ENCODE measurements at places on chromosomes 4 and X.
A peak's percentile ranks its signal among the peaks of the same experiment; 100 is the strongest.

GRCh38 chrX:18877469-18877868 lies 106.4 kb downstream of the PHKA2 start:
- no peak for DNase-seq

GRCh38 chrX:38768079-38768478 lies 33.2 kb upstream of the MID1IP1 start:
- no peak for DNase-seq

- DNase-seq: no peak
Measured at GRCh38 chr4:161828061-161828460, 335.7 kb downstream of the FSTL5 start.

- DNase-seq: no peak
Measured at GRCh38 chr4:15945516-15945915, 7.0 kb upstream of the FGFBP1 start.

GRCh38 chr4:183099537-183100297 lies 660 bp downstream of the WWC2 start:
- peak; percentile 84 for DNase-seq

GRCh38 chr4:54484383-54484782 lies 173.4 kb upstream of the KIT start:
- no peak for DNase-seq

DNA sequence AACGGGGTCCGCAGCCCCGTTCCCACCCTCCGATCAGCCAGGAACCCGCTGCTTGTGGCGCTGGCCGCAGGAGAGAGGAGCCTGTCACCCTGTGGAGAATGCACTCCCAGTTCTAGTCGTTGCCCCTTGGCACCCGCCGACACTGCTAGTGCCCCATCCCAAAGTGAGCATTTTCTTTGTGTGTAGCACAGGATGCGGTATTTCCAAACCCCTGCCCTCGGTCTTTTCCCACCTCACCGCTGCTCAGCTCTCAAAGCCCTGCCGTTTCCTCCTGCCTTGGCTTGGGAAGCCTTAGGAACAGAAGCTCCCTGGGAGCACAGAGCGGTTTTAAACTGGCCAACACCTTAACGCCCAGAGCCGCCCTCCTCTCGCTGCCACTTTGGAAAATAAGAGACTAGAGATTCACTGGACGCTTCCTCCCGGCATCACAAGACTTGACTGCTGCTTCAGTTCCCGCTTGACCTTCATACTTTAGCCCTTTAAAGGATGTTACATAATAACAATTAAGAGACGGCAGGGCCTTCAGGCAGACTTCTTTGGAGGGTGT lies 772 bp downstream of the CYP4V2 start:
- peak; percentile 43 for DNase-seq

GRCh38 chr4:1793940-1794808 lies 1.1 kb downstream of the FGFR3 start:
- DNase-seq: peak; percentile 41

- DNase-seq: no peak
Measured at GRCh38 chr4:80927420-80927819, 103.1 kb upstream of the BMP3 start.

DNA sequence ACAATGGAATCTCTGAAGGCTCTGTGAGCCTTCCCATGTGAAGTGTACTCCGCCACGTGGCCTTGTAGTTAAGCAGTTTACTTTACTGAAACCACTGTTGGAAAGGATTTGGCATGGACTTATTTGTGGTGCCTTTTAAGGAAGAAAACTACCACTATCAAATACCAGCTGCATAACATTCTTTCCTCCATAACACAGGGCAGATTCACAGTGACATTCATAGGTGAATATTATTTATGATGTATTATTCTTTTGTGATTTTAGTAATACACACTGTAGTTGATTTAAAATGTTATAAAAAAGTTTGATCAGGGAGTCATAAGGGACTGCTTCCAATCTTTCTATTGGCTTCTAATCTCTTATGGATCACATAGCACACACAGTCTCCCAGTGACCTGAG lies 192.5 kb upstream of the AGTR2 start:
- no peak for DNase-seq

GRCh38 chrX:24125028-24125612 lies 24.4 kb upstream of the ZFX start:
- DNase-seq: no peak

DNA sequence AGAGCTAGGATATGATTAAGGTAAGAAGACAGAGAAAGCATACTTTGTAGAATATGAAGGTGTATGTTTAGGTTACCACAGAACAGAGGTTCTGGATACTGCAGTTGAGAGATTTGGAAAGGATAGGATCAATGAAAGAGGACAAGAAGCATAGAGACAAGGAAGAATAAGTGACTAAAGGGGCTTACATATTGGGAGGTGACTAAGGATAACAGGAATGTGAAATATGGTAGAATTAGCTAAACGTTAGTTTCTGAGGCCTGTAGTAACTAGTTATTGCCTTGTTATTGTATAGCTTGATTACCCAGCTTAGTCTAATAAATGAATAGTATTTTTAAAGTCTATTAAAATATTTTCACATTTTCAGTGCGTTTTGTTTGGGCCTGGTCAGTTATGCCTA lies 38.2 kb downstream of the CENPI start:
- no peak for DNase-seq

DNA sequence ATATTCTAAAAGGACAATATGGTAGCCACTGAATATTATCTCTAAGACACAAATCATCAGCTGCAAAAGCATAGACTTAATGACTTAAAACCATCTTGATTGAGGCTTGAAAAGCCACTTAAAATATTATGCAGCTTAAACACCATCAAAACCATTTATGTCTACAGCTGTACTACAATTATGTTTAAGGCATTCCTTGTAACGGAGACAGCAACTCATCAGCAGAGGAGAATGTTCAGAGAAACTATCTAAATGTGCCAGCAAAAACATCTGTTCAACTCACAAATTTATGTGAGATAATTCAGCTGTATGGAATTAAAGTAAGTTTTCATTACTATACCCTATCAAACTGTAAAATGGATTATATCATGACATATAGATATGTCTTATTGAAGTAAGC lies 147.9 kb upstream of the CTSO start:
- DNase-seq: no peak

DNA sequence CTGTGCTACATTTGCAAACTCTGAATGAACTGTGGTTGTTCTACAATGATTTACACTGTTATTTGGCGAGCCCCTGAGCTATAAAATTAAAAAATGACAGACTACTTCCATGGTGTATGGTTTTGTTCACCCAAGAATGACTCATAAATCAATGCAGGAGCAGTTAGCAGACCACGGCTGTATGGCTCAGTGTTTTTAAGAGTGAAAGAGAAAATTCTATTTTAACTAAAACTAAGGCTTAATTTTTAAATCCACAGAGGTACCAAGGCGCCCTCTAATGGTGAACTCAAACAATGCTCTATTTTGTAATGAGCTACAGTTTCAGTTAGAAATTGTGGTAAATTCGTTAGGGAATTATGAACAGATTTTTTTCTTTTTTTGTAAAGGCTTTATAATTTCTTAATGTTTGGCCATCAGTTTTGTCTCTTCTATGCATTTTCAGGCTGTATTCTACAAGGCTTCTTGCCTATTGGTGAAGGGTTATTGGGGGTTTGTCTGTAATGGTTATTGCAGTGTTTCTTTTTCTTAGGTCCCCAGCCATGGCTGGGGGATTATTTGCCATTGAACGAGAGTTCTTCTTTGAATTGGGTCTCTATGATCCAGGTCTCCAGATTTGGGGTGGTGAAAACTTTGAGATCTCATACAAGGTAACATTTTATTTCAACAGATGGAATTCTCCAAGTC lies 32.5 kb downstream of the HMGB2 start:
- no peak for DNase-seq

DNA sequence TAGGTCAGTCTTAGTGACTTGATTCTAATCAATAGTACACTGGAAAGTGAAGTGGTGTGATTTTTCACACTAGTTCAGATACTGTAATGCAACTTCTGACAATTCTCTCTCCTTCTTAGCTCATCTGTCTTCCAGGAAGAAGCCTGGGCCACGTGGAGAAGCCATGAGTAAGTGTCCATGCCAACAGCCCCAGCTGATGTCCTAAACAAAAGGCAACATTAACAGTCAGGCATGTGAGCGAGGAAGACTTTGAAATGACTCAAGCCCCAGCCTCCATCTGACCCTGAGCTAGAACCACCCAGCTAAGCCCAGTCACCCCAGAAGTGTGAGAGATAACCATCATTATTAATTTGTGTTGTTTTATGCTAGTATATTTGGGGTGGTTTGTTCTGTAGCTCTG lies 115.7 kb upstream of the MAGEB16 start:
- DNase-seq: no peak

DNA sequence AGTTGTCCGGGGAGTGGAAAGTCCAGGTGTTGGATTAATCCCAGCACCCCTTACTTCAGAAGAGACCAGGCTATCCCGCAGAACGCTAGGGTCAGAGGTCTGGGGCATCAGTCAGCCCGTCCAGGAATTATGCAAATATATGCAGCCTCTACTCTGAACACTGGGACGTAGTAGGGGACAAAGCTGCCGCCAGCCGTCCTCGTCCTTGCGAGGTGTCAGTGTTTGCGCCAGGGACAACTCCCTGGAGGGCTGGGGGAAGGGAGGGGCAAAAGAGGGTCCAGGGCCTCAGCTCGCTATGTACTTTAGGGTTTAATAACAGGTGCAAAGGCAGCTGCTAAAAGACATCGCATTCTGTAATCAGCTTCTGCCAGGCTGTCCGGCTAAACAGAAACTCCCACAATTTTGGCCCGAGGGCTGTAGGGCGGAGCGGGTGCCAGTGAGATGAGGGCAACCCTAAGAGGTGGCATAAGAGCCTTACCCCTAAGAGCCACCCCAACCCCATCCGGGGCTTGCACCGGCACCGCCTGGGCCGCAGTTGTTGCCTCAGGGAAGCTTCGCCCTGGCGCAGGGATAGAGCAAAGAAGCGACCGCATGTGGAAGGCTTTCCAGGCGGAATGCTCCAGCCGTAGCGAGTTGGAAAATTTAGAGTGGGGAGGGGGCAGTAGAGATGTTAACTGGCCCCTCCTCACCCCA lies 8.4 kb downstream of the HAND2 start:
- DNase-seq: no peak

- DNase-seq: no peak
Measured at GRCh38 chr4:118018381-118019145, 15.7 kb upstream of the NDST3 start.

- DNase-seq: no peak
Measured at GRCh38 chrX:33989936-33990335, 142.2 kb downstream of the FAM47A start.

GRCh38 chr4:52273885-52274284 lies 222.8 kb downstream of the SPATA18 start:
- no peak for DNase-seq

DNA sequence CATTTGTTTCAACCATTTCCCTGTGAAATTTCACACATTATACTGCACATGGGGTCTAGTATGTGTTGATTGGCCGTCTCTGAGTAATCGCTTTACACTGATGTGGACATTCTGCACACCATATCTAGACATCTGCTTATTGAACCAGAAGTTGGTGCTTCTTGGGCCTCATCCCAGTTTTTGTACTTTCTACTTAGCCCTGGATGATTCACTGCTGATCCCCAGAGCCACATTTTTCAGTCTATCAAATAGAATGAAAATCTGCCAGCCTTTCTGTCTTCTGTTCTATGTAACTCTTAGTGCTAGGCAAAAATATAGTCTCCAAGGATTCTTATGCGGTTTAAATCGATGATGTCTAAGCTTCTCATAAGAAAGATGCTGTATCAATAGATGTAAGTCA lies 40.5 kb upstream of the RELL1 start:
- DNase-seq: no peak

DNA sequence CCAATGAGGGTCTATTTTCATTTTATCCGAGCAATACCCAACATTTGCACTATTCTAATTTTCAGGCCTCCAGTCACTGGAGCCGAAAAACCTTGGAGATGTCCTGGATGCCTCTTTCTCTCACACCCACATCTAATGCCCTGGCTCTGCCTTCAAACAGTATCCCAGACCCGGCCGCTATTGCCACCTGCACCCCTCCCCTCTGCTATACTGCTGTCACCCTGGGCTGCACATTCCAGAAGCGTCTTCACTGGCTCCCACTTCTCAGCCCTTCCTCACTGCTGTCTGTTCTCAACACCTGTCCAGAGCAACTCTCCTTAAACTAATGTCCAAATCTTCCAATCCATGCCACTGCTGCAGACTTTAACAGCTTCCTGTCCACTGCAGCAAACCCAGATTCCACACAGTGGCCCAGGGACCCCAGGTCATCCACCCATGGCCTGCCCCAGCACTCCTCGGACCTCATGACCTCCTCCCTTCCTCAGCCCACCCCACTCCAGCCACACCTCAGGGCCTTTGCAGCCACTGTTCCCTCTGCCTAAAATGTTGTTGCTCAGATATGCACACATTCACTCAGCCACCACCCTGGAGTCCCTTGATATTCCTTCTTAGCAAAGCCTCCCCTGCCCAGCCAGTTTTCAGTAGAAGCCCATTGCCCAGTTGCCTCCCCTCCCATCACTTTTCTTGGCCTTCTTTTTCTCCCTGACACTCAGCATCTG lies 30.5 kb upstream of the PPP2R2C start:
- no peak for DNase-seq

DNA sequence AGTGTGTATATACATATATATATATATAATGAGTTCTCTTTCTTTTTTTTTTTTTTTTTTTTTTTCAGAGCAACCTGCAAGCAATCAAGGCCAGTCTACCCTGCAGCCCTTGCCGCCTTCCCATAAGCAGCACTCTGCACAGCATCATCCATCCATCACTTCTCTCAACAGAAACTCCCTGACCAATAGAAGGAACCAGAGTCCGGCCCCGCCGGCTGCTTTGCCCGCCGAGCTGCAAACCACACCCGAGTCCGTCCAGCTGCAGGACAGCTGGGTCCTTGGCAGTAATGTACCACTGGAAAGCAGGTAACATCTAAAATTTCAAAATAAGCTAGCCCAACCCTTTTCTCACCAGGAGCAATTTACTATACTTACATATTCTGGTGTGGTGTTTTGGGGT lies 316.3 kb downstream of the DCTD start:
- DNase-seq: no peak

- DNase-seq: no peak
Measured at GRCh38 chr4:52407545-52407944, 251.6 kb downstream of the USP46 start.

- DNase-seq: no peak
Measured at GRCh38 chr4:3451956-3452355, 10.2 kb downstream of the HGFAC start.

- no peak for DNase-seq
Measured at GRCh38 chr4:183807420-183808096, 97.5 kb upstream of the STOX2 start.

GRCh38 chrX:106415276-106415895 lies 196.4 kb upstream of the RADX start:
- DNase-seq: peak; percentile 10

DNA sequence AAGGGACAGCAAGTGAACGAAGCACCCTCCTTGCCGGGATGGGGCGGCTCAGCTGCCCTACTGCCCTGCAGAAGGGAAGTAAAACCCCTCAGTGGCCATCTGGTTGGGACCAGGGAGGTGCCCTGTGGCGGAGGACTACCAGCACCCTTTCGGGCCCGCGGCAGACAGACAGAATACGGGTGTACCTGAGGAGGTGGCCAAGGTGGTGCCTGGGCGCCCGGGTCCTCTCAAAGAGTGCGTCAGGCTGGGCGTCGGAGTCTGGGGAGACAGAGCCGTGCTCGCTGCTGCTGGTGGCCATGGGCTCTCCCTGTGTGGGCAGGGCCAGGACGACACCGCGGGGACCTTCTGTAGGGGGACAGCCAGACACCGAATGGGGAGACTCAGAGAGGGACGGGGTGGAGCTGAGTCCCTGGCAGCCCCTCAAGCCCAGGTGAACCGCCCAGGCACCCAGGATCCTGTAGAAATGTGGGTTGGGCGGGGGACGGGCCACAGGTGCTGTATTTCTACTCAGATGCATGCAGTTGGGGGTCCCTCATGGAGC lies 29.7 kb downstream of the PDHA1 start:
- no peak for DNase-seq

- DNase-seq: no peak
Measured at GRCh38 chrX:56564164-56564885, 898 bp downstream of the UBQLN2 start.
